ENCODE measurements at places on chromosomes 6 and 20. TPM values are rescaled to one million over a fixed set of nuclear protein-coding genes. Genes with fewer than 3 reads are reported as not detected.

The LY6G6D gene
- total RNA-seq: not detected

The SPTLC3 gene
- total RNA-seq: 0.13 TPM

The ARMH2 gene
- total RNA-seq: not detected

DNA sequence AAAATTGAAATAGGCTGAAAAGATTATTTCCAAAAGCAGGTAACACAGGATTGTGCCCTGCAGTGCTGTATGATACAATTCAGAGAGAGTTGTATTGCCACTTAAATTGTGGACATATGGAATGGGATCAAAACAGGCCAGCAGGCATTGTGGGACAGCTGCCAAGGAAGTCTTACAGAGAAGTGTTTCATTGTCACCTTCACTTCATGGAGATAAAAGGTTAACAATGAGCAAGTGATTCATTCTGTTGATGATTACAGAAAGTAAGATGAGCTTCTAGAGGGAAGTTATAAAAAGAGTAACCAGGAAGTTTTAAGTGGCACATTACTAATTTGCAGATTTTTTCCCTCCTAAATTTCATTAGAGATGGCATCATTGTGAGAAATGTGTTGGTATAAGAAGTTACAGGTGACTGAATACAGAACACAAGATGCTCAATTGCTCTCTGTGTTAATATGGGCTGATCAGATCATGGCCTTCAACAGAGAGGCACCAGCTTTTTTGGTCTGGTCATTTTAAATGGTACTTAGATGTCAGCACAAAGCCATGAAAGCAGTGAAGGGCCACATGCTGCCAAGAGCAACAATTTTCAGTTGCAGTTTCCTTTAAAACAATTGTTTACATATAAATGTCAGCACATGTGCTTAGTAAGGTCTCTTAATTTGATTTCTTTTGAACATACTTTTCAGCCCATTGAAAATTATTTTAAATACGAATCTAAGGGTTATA lies 402.5 kb upstream of the FKBP1C start:
- H3K36me3 ChIP-seq: peaks cover 7% of the 10 kb centered on the region
- H3K27me3 ChIP-seq: no peaks in the 10 kb centered on the region
- H3K4me3 ChIP-seq: no peak overlapping the region
- H3K4me1 ChIP-seq: peaks cover 17% of the 10 kb centered on the region
- no peak overlapping the region for H3K27ac ChIP-seq
- DNase-seq: no peak

- H3K4me1 ChIP-seq: peaks cover 14% of the 10 kb centered on the region
Measured at GRCh38 chr20:45968081-45968671, 3.8 kb downstream of the ZNF335 start.

GRCh38 chr20:31693987-31694661 lies 28.5 kb downstream of the BCL2L1 start:
- H3K27me3 ChIP-seq: no peaks in the 10 kb centered on the region
- peak overlapping the region; percentile 50 for H3K27ac ChIP-seq
- H3K36me3 ChIP-seq: peaks cover 11% of the 10 kb centered on the region
- peaks cover 52% of the 10 kb centered on the region for H3K4me1 ChIP-seq
- no peak overlapping the region for H3K4me3 ChIP-seq

DNA sequence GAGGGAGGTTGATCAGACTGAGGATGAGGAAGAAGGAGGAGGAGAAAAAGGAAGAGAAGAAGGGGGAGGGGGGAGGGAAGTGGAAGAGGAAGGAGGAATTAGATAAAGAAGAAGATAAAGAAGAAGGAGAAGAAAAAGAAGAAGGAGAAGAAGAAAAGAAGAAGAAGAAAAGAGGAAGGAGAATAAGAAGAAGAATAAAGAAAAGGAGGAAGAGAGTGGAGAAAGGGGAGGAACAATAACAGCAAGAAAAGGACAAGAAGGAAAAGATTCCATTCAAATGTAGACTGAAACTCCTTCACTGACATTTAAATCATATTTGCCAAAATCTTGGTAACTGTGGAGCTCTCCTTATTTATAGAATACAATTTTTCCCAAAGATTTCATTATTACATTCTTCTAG lies 34.3 kb upstream of the RCAN2 start:
- no peaks in the 10 kb centered on the region for H3K36me3 ChIP-seq
- H3K4me1 ChIP-seq: peaks cover 17% of the 10 kb centered on the region
- DNase-seq: no peak
- H3K27me3 ChIP-seq: no peaks in the 10 kb centered on the region
- H3K27ac ChIP-seq: no peak overlapping the region

DNA sequence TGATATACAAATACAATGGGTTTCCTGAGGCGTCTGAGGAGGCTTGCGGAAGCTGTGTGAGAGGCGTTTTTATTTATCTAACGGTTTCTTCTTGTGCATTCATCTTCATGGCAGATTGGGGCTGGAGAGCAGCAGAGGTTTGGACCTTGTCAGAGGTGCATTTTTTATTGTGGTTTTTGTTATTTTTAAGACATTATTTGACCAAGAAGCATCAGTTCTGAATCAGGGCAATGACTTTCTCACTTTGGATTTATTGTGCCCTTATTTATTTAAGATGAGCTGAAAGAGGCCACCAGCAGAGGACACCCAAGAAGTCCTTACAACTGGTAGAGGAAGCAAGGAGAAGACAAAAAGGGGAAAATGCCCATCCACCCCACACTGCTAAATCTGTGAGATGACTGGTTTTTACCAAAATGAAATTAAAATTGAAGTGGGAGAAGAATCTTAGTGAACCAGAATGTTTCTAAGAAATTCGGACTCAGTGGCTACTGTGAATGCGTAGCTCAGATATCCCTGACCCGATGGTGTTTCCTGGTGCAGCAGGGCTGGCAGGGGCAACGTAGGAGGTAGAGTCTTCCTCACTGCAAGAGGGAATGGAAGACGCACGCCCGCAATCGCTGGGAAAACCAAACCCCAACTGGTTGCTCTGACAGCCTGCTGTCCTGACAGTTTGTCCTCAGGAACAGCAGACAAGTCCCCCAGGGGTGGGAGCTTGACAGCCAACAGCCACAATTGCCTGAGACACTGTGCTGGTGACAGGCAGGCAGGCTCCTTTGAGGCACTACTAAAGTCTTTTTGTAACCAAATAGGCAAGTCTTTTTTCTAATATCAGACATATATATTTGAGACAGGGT lies 14.2 kb downstream of the PRR18 start:
- no peak for DNase-seq
- H3K36me3 ChIP-seq: peaks cover 14% of the 10 kb centered on the region
- no peaks in the 10 kb centered on the region for H3K4me1 ChIP-seq
- no peak overlapping the region for H3K4me3 ChIP-seq
- peaks cover 10% of the 10 kb centered on the region for H3K27me3 ChIP-seq

DNA sequence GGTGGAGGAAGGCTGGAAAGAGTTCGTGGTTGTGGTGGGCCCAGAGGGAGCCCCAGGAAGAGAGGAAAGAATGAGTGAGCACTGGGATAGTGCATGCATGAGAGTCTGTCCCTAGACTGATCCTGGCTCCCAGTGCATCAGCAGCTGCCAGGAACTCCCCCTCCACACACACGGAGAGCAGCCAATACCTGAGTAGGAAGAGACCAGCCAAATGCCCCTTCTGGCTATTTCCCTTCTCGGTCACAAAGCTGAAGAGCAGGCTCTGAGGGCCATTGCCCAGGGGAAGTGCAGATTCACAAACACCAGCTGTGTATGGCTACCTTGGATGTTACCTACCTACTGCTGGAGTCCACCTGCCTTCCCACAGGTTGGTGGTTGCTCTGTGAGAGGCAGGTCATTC lies 45.1 kb downstream of the GABRR2 start:
- no peak for DNase-seq
- H3K27ac ChIP-seq: no peak overlapping the region
- no peak overlapping the region for H3K4me3 ChIP-seq
- no peaks in the 10 kb centered on the region for H3K27me3 ChIP-seq

- peaks cover 37% of the 10 kb centered on the region for H3K36me3 ChIP-seq
- DNase-seq: peak; percentile 19
- H3K27ac ChIP-seq: peak overlapping the region; percentile 32
Measured at GRCh38 chr6:13624871-13625288, 9.7 kb downstream of the NOL7 start.

GRCh38 chr20:62792940-62793756 lies 3.1 kb upstream of the MRGBP start:
- H3K27me3 ChIP-seq: peaks cover 19% of the 10 kb centered on the region
- no peak for DNase-seq
- peaks cover 1% of the 10 kb centered on the region for H3K36me3 ChIP-seq

GRCh38 chr6:167559675-167560479 lies 235.0 kb downstream of the TTLL2 start:
- H3K36me3 ChIP-seq: peaks cover 8% of the 10 kb centered on the region
- H3K27me3 ChIP-seq: 0 out of 2 replicates have a peak, but pooled peaks cover 3% of the 10 kb centered on the region
- H3K27ac ChIP-seq: no peak overlapping the region
- no peak for DNase-seq
- no peak overlapping the region for H3K4me3 ChIP-seq

- no peak for DNase-seq
- no peak overlapping the region for H3K27ac ChIP-seq
- H3K4me3 ChIP-seq: no peak overlapping the region
- H3K27me3 ChIP-seq: no peaks in the 10 kb centered on the region
Measured at GRCh38 chr6:39905640-39905975, 28.7 kb downstream of the MOCS1 start.

DNA sequence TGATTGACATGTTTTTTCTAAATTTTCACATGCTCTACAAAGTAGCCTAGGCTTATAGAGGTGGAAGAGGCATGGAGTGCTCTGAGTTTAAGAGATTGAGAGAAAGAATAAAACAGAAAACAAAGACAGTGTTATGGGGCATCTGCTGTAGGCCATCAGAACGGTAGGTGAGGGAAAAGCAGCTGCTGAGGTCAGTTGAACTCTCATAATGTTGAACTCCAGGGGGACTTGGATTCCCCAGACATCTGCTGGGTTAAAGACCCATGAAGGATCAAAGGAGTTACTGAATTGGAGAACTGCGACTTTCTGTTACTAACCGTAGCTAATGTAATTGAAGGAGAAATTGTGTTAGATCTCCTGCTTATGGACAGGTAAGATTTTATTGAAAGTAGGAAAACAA lies 333.9 kb downstream of the TFAP2B start:
- H3K4me3 ChIP-seq: no peak overlapping the region
- H3K27ac ChIP-seq: no peak overlapping the region
- no peak for DNase-seq
- H3K4me1 ChIP-seq: peaks cover 10% of the 10 kb centered on the region
- peaks cover 78% of the 10 kb centered on the region for H3K27me3 ChIP-seq

DNA sequence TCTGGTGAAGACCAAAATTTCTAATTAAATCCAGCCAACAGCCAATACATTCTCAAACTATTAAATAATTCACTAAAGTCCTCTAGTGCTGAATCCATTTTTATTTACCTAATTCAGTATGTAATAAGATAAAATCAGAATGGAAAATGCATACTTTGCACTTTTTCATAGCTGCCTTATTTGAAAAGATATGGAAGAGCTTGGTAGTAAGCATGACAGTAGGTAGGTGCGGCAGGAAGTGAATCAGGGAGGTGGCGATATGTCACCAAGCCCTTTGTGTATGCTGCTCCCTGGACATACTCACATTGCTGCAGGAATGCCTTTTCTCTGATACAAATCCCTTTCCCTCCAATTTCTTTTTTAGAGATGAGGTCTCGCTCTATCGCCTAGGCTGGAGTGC lies 10.2 kb upstream of the TGM3 start:
- DNase-seq: no peak
- H3K27ac ChIP-seq: no peak overlapping the region
- peaks cover 7% of the 10 kb centered on the region for H3K36me3 ChIP-seq
- no peak overlapping the region for H3K4me3 ChIP-seq

All from WTC11 (cell line).